ENCODE measurements at places on chromosomes 13 and 19. TPM values are rescaled to one million over a fixed set of nuclear protein-coding genes. Genes with fewer than 3 reads are reported as not detected.

Gene CLEC17A
- 0.46 TPM for total RNA-seq

Gene LPAR6
- 11.9 TPM for total RNA-seq

Gene ZNF560
- total RNA-seq: 0.96 TPM

Gene COL5A3
- total RNA-seq: 1.1 TPM

Gene ZNF772
- total RNA-seq: 7.7 TPM
